ENCODE measurements at places on chromosomes 13 and 19.

DNA sequence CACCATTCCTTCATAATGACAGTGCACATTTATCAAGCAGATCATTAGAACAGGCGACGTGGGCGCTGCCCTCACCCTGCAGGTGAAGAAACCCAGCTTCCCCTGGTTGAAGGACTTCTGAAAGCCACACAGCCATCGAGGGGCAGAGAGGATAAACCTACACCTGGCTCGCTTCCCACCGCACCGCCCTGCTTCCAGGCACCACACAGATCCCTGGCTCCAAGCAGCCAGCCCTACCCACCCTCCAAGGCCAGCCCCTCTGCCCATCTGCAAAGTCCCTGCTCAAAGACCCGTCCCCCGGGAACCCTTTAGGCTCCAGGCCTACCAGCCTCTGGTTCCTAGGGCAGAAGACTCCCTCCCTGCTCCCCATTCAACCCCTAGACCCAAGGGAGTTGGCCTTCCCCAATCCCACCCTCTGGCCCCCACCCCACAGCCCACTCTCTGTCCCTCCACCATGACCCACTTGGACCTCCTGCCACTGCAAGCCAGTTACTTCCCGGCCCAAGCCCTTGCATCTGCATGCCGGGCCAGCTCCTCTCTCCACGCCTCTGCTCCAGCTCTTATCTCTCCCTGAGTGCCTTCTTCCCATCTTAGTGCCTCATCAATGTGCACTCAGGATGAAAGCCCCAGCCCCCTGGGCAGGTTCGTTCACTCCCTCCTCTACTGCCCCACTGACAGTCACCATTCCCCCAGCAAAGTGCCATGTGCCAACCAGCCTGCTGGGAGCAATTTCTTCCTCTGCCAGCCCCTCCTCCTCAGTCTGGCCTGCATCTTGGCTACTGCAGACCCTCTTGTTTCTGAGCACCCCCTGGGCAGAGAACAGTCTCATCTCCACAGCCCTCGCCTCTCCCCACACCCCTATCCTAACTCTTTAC, 28.0 kb downstream of the PEPD start:
- DNase-seq = no peak

- DNase-seq = no peak
Observed at GRCh38 chr19:28436320-28436719, 776.6 kb downstream of the UQCRFS1 start.

DNA sequence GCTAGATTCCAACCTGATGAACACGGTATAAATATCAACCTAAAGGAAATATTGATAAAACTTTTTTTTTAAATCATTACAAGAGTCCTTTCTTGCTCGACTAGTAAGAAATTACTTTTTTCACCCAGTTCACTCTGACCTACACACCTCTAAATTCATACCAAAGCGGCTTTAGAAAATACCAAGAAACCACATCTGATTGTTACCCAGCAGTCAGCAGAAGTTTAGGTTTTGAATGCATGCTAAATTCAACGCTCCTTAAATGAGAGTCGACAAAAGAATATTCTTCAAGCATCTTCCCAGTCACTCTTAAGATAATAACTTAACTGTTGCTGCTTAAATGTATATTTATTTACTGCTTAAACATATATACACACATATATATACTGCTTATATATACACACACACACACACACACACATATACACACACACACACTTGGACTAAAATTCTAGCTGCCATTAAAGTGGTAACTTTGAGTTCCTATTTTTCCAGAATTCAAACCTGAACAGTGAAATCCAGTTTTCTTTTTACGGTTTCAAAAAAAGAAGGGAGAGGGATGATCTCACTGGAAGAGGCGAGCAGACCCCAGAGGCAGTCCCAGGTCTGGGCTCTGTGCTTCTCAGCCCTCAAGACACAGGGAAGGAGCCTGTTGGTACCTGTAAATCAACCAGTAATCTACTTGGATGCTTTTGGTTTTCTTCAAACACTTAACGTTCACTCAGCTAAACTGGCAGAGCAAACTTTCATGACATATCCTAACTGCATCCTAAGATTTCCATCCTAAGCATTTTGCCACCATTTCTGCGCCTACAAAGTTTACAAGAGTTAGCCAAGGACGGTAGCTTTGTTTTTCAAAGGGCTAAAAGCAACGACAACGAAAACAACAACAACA, 1.7 kb downstream of the STK24 start:
- DNase-seq = no peak

GRCh38 chr13:100235311-100235901, 146.5 kb downstream of the PCCA start:
- DNase-seq = no peak

DNA sequence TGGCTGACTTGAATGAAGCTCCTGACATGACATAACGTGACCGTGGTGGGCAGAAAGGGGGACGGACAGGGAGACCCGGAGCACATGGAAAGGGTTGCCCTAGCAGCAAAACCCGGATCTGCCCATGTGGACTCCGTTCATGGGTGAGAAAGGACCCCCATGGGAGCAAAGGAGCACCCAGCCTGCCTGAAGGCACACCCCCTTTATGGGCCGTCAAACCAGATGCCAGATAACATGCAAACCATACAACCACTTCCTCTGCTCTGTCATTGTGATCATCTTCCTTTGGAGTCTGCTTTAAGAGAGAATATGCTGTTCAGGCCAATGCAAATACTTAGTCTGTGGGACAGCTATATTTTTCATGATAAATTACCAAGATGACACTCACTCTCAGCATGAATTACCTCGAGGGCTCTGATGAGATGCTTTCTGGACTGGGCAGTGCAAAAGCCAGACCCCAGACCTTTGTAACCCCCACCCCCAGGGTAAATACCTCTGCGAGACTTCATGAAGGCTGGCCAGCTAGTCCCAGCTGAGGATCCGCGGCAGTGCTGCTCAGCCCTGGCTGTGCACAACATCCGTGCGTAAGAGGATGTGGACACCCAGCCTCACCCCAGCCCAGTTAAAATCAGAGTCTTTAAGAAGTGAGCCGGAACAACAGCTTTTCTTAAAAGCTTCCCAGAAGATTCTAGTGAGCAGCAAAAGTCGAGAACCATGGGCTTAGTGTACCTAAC, 126.6 kb downstream of the USP12 start:
- DNase-seq = peak; percentile 7

GRCh38 chr13:30864433-30865122, 41.5 kb upstream of the MEDAG start:
- DNase-seq = no peak

- no peak for DNase-seq
Observed at GRCh38 chr19:41307954-41308449, 2.0 kb upstream of the CCDC97 start.

DNA sequence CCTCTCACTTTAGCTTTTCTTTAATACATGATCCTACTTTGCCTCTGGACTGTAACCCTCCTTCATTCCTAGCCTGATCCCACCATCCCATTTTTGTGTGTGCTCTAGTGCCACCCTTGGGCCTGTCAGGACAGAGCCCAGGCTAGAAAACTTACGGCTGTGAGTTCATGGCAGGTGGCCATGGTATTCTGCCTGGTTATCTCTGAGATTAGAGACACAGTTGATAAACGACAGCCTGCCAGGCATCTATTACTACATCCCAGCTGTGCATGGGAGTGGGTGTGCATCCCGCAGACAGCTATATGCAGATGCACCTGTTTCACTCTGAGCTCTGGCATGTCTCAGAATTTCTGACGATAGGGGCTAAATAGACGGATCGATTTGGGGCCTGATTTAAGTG, 110.9 kb downstream of the HS6ST3 start:
- no peak for DNase-seq

- DNase-seq = peak; percentile 41
Observed at GRCh38 chr13:49560270-49561061, 24.9 kb downstream of the RCBTB1 start.

GRCh38 chr13:72005455-72005854, 138.5 kb upstream of the DACH1 start:
- DNase-seq = no peak

DNA sequence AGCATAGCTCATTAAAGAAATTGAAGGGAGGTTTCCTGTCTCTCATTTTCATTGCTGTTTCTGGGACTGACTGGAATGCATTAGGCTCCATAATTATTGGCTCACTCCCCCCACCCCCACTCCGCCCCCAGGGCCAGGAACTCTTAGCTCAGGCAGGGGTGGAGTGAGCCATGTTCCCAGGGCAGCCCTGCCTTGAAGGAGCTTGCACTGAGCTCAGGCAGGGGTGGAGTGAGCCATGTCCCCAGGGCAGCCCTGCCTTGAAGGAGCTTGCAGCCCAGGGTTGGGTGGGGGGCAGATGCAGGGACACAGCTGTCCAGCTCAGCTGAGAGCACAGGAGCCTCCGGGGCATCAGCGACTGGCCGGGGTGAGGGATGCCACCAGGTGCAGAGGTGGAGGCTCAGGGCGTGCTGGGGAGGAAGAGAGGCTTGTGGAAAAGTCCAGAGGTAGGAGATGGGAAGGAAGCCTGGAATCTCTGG, 39.1 kb upstream of the TFDP1 start:
- DNase-seq = no peak

- DNase-seq = no peak
Observed at GRCh38 chr19:47641891-47642485, 33.1 kb downstream of the BICRA start.

DNA sequence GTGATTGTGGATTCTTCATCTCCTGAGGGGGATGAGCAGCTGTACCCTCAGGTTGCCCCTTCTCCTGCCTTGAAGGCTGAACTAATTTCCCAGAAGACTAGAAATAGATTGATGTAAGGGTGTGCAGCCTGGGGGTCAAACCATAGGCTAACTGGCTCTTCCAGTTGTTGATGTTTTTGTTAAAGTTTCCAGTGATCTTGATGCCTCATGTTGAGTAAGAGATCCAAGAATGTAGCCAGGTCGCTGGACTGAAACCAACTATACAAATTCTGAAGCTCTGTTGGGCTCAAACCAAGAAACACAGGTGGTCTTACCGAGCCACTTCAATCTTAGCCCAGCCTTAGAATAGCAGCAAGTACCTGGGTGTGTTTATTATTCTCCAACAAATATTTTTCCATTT, 391.8 kb downstream of the KLF5 start:
- DNase-seq = no peak

DNA sequence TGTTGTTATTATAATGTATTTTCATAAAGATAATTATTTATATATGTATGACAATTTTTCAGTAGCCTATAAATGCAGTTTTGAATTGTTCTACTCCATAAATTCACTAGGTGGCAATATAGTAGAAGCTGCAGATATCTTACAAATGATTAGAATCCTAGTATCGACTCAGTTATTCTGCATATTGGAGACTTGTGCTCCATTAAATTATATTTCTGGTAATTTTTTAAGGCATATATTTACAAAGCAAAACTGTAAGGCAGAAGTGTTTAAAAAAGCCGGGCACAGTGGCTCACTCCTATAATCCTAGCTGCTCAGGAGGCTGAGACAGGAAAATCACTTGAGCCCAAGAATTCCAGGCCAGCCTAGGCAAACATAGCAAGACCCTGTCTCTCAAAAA, 58.7 kb downstream of the DPY19L3 start:
- no peak for DNase-seq

DNA sequence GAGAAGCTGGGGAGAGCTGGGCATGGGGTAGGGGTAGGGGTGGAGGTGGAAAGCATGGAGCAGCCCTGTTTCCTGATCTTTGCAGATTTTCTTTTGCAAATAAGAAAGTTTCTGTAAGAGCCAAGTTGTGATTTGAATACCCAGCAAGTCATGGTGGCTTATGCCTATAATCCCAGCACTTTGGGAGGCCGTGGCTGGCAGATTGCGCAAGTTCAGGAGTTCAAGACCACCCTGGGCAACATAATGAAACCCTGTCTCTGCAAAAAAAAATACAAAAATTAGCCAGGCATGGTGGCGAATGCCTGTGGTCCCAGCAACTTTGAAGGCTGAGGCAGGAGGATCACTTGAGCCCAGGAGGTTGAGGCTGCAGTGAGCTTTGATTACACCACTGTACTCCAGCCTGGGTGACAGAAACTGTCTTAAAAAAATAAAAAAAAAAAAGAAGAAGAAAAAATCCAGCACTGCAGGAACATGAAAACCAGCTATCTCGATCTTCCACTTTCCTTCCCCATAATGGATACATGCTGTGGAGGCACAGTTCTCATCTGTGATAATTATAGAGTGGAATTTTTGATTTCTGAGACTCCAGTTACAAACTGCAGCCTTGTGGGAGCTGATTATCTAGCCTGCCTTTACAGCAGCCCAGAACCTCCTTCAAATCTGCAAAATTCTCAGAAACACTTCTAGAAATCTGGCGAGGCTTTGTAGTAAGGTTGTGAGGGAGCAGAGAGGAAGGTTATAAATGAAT, 12.1 kb upstream of the TEX26 start:
- no peak for DNase-seq

GRCh38 chr19:496986-497385, 700 bp downstream of the MADCAM1 start:
- DNase-seq = no peak

GRCh38 chr13:84962141-84962750, 837.0 kb downstream of the SLITRK6 start:
- DNase-seq = no peak

- DNase-seq = peak; percentile 82
Observed at GRCh38 chr19:10104665-10105508, 1.3 kb upstream of the PPAN start.

DNA sequence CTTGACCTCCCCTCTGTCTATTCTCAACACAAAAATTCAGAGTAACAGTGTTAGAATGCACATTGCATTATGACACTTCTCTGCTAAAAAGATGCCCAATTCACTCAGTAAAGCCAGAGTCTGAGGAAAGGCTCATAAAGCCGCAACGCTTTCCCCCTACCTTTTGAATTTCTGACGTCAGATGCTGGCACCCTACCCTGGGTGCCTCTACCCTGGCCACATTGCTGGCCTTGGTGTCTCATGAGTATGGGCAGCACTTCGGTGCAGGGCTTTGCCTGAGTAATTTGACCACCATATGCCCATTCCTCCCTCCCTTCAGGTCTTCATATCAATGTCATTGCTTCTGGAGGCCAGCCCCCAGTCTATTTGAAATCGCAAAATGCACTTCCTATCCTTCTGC, 229.3 kb downstream of the MYO16 start:
- DNase-seq = no peak

DNA sequence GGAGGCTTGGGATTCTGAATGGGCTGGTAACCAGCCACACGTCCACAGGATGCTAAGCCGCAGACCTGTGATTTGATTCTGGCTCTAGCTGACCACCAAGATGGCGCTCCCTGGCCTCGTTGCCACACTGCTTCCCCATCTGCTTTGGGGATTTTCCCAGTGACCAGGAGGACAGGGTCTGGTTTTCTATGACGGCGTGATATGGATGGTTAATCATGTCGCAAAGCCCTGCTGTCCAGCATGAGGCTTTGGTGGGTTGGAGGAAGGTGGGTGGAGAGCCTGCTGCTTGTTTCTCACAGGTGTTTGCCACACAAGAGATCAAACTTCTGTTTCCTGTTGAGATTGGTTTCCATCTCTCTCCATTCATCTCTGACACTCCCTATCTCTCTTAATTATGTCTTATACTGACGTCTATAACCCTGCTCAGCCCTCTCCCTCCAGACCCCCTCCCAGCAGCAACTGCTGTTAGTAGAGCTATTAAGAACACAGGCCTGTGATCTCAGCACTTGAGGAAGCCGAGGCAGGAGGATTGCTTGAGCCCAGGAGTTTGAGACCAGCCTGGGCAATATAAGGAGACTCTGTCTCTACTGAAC, 102.7 kb downstream of the SIPA1L3 start:
- DNase-seq = no peak
